ENCODE measurements at places on chromosomes 4 and X. TPM values are rescaled to one million over a fixed set of nuclear protein-coding genes. Genes with fewer than 3 reads are reported as not detected.

SMIM10L2A gene
- 1.4 TPM for total RNA-seq

FAT1 gene
- total RNA-seq: 82.3 TPM

HSFX3 gene
- total RNA-seq: not detected

ZNF518B gene
- 4.8 TPM for total RNA-seq

LEF1 gene
- total RNA-seq: 2.0 TPM

TLR10 gene
- 0.20 TPM for total RNA-seq

XIAP gene
- 24.0 TPM for total RNA-seq

ZDHHC15 gene
- total RNA-seq: 0.46 TPM

PCDH10 gene
- 0.09 TPM for total RNA-seq

PDLIM3 gene
- 7.0 TPM for total RNA-seq

SPANXN4 gene
- not detected for total RNA-seq

MSX1 gene
- 1.2 TPM for total RNA-seq

DIPK2B gene
- total RNA-seq: 2.5 TPM

MND1 gene
- total RNA-seq: 0.25 TPM

NR3C2 gene
- 13.0 TPM for total RNA-seq

PHKA1 gene
- 7.4 TPM for total RNA-seq

FABP2 gene
- not detected for total RNA-seq

GEMIN8 gene
- 10.1 TPM for total RNA-seq

Measured in pancreas (tissue), 10 donors.